Activated naive CD4-positive, alpha-beta T cell (primary cell): ENCODE measurements at places on chromosomes 6 and 20.

DNA sequence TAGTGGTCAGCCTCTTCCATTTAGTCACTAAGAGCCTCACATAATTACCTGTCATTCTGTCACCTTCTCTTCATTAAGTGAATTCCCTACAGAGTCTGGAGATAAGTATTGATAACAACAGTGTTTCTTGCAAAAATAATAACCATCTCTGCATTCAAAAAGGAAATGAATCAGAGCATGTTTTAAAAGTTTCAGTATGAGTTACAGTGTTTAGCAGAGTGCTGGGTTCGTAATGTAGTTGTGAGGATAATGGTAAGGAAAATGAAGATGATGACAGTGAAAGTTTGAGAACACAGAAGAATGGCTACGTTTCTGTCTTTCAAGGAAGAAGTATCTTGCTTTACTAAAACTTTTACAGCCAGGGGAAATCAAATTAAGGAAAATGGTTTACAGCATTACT, 31.3 kb downstream of the GPRC6A start:
- DNase-seq, result no peak

- no peak for DNase-seq
Observed at GRCh38 chr6:97626671-97627441, 343.8 kb upstream of the MMS22L start.

GRCh38 chr20:18754030-18754652, 59.4 kb upstream of the SCP2D1 start:
- DNase-seq, result no peak

DNA sequence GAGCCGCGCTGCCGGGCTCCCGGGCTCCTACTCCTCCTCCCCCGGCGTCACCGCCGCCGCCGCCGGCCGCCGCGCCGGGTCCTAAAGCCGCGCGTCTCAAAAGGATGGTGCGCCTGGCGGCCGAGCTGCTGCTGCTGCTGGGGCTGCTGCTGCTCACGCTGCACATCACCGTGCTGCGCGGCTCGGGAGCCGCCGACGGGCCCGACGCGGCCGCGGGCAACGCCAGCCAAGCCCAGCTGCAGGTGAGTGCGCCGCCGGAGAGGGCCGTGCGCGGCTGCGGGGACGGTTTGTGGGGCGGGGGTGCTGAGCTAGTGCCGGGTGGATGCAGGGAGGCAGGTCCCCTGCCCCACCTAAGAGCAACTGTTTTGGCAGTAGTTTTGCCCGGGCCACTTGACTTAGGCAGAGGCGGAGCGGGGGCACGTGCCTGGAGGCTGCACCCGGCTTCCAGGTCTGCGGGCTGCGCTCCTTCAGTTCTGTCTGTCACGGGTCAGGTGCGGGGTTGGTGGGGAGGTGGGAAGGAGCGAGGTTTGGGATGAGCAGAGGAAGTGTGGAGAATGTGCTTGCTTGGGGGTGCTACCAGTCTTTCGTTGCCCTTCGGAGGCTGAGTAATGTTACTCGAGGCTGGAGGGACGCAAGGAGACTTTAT, 722 bp downstream of the ISM1 start:
- DNase-seq, result peak; percentile 44

- DNase-seq, result no peak
Observed at GRCh38 chr20:38113401-38114325, 51.4 kb downstream of the TGM2 start.

GRCh38 chr6:137820952-137821351, 46.1 kb upstream of the TNFAIP3 start:
- DNase-seq, result no peak

- DNase-seq, result no peak
Observed at GRCh38 chr6:21609881-21610329, 16.4 kb downstream of the SOX4 start.

DNA sequence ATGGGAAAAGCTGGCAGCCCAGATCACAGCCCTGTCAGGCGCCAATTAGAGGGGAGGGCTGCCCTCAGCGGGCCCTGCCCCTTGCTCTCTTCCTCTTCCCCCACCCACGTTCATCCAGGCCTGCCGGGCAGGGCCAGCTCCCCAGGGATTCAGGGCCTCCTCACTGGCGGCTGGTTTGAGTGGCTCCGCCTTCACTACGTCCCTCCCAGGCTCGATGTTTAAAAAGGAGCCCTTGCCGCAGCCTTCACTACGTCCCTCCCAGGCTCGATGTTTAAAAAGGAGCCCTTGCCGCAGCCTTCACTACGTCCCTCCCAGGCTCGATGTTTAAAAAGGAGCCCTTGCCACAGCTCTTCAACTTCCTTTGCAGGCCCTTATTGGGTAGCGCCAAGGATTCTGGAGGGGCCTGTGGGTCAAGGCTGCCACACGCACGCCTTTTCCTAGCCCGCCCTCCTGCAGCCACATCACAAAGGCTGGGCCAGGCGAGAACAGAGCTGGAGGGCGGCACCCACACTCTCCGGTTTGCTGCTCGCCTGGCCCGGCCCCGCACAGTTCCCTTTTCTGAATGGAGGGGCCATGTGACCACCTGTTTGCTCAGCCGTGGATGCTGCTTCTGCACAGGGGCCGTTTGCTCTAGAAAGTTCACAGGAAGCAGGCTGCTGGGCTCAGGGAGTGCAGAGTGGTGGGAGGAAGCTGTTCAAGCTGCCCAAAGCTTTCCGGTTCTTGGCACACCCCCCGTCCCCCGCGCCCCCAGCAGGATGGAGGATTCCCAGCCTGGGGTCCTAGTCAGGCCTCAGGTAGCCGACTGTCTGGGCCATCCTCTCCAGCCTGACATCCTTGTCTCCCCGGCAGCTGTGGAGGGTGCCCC, 1.6 kb downstream of the SLC17A9 start:
- no peak for DNase-seq

GRCh38 chr6:152642578-152643375, 5.6 kb upstream of the SYNE1 start:
- DNase-seq, result no peak

GRCh38 chr20:53124075-53124551, 152.0 kb downstream of the TSHZ2 start:
- no peak for DNase-seq

DNA sequence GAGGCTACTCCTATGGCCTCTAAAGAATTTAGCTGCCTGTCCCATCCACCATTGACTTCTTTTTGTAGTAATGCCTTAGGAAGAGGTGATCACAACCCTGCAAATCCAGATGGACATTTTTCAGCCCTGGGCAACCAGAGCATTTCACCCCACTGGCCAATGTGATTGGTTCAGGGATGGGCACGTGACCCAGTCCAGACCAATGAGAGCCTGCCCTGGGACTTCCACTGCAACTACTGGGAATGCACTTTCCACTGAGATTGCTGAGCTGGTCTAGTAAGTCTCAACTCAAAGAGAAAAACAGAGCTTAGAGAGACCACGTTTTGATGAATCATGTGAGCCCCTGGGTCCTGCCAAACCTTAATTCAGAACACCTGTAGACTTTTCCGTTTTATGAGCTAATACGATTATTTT, 8.9 kb upstream of the UBE2V1 start:
- no peak for DNase-seq

DNA sequence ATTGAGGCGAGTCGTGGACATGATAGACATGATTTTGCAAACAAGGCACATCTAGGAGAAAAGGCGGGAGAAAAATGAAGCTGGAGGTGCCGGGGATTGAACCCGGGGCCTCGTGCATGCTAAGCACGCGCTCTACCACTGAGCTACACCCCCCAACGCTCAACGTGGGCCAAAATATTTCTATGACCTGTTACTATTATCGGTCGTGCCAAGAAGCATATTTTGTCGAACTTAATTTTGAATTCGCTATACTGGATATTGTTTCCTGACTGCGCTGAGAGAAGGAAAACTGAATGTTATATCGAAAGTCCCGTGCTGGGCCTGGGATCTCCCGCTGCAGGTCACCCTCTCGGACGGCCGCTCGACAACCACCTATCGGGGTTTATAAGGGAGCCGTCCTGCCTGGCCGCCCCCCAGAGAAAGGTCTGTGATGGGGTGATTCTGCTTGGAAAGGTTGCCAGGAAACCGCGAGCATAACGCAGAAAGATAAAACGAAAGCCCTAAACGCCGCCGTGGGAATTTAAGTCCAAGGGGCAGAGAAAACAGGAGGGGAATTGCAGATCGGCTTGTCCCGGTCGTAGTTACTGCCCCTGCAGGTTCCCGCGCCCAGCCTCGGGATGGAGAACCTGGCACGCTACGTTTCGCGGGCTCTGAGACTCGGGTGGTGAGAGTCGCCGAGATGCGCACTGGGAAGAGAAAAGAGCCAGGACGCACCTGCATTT, 60.0 kb downstream of the TRIM27 start:
- DNase-seq, result peak; percentile 63

GRCh38 chr6:167122041-167122826, 662 bp upstream of the CCR6 start:
- DNase-seq, result no peak

- DNase-seq, result no peak
Observed at GRCh38 chr6:46863791-46864190, 57.9 kb downstream of the ADGRF5 start.

- no peak for DNase-seq
Observed at GRCh38 chr6:41257369-41258195, 28.9 kb downstream of the TREM1 start.

- no peak for DNase-seq
Observed at GRCh38 chr6:114049367-114049966, 78.5 kb upstream of the HDAC2 start.

- DNase-seq, result no peak
Observed at GRCh38 chr20:13878566-13878965, 93.7 kb downstream of the NDUFAF5 start.

DNA sequence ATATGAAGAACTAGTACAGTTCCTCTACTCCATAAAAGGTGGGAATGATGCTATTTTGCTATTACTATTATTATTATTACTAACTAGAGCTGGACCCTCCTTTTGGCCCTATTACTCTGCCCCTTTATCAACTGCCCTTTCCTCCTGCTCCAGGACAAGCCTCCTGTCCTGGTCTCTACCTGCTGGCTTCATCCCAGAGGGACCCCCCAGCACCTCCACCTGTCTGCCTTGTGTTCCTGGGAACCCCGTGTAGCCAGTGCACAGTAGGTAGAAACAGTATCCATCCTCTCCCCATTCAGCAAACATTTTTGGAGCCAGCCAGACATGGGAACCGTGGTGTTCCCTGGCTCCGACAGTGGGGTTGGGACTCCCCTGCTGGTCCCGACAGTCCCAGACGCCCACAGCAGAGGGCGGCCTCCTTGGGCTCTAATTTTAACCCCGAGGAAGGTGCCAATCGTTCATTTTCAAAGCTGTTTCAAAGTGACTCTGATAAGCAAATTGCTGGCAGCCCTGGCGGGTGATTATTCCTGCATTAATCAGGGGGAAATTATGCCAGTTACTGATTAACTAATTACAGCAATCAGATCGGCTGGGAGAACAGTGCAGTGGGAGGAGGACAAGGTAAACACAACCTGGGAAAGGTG, 44.2 kb upstream of the MDGA1 start:
- no peak for DNase-seq

- DNase-seq, result no peak
Observed at GRCh38 chr6:169745405-169745804, 6.0 kb downstream of the DYNLT2 start.

GRCh38 chr6:133888929-133889556, at the start of gene TCF21:
Gene TCF21, plus strand, starts transcription at chr6:133889113. Its CDS starts 285 bp downstream, at chr6:133889398.
- no peak for DNase-seq

- DNase-seq, result no peak
Observed at GRCh38 chr6:24910331-24910960, 25.3 kb downstream of the RIPOR2 start.

DNA sequence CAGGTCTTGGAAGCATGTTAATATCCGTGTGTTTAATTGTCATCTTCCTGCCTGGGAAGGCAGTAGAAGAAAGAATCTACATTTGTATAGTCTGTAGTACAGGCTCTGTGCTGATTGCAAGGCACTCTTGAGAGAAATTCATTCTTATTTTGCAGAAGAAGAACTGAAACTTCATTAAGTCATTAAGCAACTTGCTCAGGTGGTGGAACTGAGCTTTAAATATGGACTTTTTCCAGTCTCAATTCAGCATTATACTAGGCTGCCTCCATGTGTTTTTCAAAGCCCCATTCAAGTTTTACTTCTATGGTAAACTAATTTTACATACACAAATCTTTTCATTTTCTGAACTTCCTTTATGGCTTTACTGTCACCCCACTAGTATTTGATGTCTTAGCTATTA, 18.7 kb downstream of the ZNF451 start:
- no peak for DNase-seq

DNA sequence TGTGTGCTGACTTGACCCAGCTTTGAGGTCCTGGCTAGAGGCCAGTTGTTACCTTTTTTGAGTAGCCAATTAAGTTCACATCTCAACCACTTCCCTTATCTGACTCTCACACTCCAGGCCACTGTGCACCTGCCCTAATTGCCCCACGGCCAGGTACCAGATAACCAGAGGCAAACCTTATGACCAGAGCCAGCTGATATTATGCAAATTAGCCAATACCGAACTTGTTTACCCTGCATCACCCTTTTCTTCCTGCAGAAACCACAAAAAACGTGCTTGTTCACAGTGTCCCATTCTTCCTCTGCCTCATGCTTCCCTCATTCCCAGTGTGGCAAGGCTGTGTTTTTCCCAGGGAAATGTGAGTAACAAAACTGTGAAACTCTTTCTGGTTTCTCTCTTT, 89.3 kb downstream of the HTR1B start:
- DNase-seq, result no peak

DNA sequence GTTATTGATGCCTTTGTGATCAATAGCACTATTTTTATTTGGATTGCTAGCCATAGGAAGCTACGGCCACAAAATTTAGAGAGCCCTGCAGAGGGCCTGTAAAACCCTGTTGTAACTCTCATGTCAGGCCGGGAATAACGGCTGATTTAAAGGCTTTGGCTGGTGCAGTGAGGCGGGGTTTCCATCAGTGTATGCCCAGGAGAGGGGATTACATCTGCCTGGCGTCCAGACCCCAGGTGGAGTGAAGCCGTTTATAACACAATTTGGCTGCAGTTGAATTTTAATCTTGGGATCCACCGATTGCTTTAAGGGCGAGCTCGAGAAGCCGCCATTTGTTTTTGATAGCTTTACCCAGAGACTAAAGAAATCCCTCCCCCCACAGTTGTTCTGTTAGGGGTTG, 29.1 kb upstream of the APCDD1L start:
- DNase-seq, result no peak

- DNase-seq, result no peak
Observed at GRCh38 chr6:170113141-170113540, 177.7 kb downstream of the DLL1 start.

- DNase-seq, result no peak
Observed at GRCh38 chr20:24566656-24567055, 97.2 kb downstream of the SYNDIG1 start.

DNA sequence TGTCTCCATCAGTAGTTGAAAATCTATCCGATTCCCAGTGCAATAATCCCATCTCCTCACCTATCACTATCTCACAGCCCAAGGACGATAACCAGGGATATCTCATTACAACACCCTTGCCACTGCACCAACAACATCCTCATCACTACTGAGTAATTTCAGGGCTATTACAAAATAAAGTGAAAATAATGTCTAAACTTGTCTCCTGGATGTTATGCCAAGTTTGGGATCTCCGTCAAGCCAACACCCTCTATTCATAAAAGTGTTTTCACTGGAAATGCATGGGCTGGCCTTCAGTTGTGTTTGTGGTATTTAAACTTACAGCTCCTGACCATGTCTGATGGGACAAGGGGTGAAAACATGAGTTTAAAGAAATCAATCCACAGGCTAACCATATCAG, 42.0 kb upstream of the STMND1 start:
- DNase-seq, result no peak
